GM23338 (cell line): ENCODE measurements at places on chromosomes 1 and 21. TPM values are rescaled to one million over a fixed set of nuclear protein-coding genes. Genes with fewer than 3 reads are reported as not detected.

DNA sequence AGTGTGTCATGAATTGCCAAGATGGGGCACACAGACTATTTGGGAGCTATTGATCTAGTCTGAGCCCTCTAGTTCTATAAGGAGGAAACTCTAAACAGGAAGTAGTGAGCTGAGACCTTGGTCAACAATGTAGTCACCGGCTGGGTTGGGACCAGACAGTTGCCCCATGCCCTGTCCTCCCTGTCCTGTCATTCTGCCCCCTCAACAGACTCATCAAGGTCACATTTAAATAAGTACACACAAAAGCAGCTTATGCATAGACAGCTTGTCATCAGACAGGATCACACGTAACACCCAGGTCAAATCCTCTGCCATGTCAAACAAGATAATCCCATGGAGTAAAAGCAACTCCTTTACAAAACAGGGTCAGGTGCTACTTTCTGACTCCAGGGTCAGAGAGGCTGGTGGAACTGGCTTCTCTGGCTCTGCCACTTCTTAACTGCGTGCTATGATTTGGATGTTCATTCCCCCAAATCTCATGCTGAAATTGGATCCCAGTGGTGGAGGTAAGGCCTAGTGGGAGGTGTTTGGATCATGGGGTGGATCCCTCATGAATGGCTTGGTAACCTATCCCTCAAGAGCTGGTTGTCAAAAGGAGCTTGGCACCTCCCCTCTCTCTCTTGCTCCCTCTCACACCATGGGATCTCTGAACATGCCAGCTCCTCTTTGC is 128.9 kb downstream of the HIVEP3 start:
- H3K27me3 ChIP-seq = no peaks in the 10 kb centered on the region
- no peaks in the 10 kb centered on the region for H3K36me3 ChIP-seq
- no peaks in the 10 kb centered on the region for H3K4me1 ChIP-seq
- no peak overlapping the region for H3K27ac ChIP-seq

PAQR6 gene
- total RNA-seq = 3.3 and 4.2 TPM in 2 replicates

DNA sequence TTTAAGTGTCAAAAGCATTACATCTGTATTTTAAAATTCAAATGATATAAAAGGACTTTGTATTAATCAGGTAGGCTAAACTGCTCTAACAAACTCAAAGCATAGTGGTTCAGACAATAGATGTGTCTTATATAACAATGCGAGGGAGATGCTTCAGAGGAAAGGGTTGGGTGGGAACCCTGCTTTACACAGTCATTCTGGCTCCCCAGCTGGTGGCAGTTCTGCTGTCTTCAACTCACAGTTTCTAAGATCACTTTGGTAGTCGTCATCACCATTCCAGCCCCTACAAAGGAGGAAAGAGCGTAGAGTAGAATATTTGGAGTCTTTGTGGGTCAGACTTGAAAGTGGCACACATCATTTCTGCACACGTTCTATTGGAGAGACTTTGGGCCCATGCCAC is 4.2 kb downstream of the PTGFRN start:
- peaks cover 11% of the 10 kb centered on the region; the same call in 1 of the 2 replicates for H3K36me3 ChIP-seq
- no peaks in the 10 kb centered on the region for H3K27me3 ChIP-seq
- H3K27ac ChIP-seq = no peak overlapping the region
- H3K4me1 ChIP-seq = peaks cover 24% of the 10 kb centered on the region
- H3K4me3 ChIP-seq = no peak overlapping the region
- DNase-seq = no peak

ADAMTS4 gene
- total RNA-seq = 4.7 and 5.2 TPM in 2 replicates

DNA sequence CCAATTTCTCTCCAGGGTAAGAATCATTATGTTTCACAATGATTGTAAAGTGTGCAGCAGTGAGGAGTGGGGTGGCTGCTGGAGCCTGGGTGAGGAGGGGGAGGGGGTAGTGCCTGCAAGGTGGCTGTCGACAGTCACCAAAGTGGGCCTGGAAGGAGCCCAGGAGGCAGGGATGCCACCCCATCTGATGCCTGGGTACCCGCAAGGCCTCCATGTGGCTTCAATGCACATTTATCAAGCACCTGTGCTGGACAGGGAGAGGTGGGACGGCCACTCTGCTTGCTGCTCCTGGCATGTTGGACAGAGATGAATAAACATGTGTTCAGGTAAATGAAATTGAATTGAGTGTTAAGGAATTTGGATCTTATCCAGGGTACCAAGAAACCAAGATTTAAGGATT is 78.8 kb upstream of the DISP3 start:
- no peaks in the 10 kb centered on the region for H3K36me3 ChIP-seq
- H3K4me1 ChIP-seq = no peaks in the 10 kb centered on the region
- no peaks in the 10 kb centered on the region for H3K27me3 ChIP-seq
- DNase-seq = no peak
- H3K4me3 ChIP-seq = no peak overlapping the region
- no peak overlapping the region for H3K27ac ChIP-seq

DNA sequence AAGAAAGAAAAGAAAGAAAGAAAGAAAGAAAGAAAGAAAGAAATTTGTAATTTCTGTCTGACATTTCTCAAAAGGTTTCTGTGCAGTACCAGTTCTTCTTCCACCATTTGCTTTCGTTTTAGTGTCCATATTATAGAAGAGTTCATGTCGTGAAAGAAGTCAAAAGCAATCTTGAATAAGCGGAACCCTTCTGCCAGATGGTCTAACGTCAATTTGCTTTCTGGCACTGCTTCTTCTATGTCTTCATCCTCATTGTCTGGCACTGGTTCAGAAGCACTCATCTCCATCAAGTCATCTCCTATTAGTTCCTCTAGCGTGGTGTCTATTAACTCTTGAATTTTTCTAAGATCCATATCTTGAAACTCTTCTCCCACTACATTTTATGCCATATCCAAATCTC is 170.0 kb upstream of the KCTD3 start:
- no peaks in the 10 kb centered on the region for H3K27me3 ChIP-seq
- H3K4me1 ChIP-seq = no peaks in the 10 kb centered on the region
- no peaks in the 10 kb centered on the region for H3K36me3 ChIP-seq
- no peak for DNase-seq
- H3K27ac ChIP-seq = no peak overlapping the region
- H3K4me3 ChIP-seq = no peak overlapping the region

DNA sequence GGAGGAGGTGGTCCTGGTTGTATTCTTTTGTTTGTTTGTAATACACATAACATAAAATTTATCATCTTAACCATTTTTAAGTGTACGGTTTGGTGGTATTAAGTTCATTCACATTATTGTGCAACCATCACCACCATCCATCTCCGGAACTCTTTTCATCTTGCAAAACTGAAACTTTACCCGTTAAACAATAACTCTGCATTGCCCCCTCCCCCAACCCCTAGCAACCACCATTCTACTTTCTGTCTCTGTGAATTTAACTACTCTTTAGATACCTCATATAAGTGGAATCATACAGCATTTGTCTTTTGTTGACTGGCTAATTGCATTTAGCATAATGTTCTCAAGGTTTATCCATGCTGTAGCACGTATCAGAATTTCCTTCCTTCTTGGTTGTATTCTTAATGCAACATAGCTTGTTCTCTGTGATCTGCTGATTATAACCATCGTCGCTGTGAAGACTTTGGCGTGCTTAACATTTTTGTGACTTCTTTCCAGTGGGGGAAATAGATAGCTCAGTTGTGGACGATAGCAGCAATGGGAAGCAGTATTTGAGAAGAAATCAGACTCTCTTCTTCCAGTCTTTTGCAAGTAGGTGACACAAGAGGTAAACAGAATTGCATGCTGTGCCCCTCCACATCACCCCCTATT is 117.5 kb upstream of the HOOK1 start:
- peaks cover 18% of the 10 kb centered on the region for H3K4me1 ChIP-seq
- H3K27ac ChIP-seq = no peak overlapping the region
- no peaks in the 10 kb centered on the region for H3K27me3 ChIP-seq
- H3K4me3 ChIP-seq = no peak overlapping the region

DNA sequence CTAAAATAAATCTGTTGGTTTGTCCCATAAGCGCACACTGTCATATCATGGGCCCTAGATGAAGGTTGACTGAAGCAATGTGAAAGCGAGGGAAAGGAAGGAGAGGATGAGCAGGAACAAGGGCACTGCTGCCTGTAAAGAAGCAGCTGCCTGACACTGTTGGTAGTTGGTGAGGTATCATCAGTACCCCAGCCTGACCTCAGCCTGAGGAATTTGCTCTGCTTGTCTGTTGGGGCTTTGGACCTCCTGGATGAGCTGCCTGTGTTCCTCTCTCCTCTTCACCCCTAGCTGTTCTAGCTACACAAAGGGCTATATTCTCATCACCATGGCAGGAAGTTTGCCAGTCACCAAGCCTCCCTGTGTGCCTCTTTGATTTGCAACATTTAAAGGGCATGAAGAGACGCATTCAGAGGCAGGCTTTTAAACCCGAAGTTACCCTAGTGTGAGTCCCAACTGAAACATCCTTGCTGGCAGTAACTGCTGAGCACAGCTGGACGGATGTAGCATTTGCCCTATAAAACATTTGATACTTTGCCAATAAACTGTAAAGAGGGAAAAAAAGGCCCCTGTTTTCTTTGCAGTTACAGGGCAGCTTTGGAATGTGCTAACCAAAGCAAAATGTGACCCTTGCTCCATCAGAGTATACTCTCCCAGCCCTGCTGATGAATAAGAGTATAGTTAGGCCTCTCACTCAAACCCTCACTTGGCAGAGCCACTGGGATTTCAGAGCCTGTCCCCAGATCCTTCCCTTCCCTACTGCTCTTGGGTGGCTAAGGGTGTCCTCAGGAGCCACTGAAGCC is 22.2 kb upstream of the SPATA6 start:
- no peak overlapping the region for H3K4me3 ChIP-seq
- no peaks in the 10 kb centered on the region for H3K36me3 ChIP-seq
- DNase-seq = peak; percentile 9
- H3K27me3 ChIP-seq = no peaks in the 10 kb centered on the region
- H3K4me1 ChIP-seq = peaks cover 13% of the 10 kb centered on the region

AIM2 gene
- total RNA-seq = 2.1 and 2.5 TPM in 2 replicates

- H3K36me3 ChIP-seq = no peaks in the 10 kb centered on the region
- DNase-seq = no peak
- H3K27me3 ChIP-seq = no peaks in the 10 kb centered on the region
- H3K4me1 ChIP-seq = no peaks in the 10 kb centered on the region
Measured at GRCh38 chr1:180571832-180572636, 13.3 kb downstream of the OVAAL start.

NHLH2 gene
- 1.7 and 2.3 TPM in 2 replicates for total RNA-seq

KRTAP10-8 gene
- not detected in 2 replicates for total RNA-seq

KIF26B gene
- 0.19 and 0.76 TPM in 2 replicates for total RNA-seq

AMPD1 gene
- not detected in 2 replicates for total RNA-seq

DNA sequence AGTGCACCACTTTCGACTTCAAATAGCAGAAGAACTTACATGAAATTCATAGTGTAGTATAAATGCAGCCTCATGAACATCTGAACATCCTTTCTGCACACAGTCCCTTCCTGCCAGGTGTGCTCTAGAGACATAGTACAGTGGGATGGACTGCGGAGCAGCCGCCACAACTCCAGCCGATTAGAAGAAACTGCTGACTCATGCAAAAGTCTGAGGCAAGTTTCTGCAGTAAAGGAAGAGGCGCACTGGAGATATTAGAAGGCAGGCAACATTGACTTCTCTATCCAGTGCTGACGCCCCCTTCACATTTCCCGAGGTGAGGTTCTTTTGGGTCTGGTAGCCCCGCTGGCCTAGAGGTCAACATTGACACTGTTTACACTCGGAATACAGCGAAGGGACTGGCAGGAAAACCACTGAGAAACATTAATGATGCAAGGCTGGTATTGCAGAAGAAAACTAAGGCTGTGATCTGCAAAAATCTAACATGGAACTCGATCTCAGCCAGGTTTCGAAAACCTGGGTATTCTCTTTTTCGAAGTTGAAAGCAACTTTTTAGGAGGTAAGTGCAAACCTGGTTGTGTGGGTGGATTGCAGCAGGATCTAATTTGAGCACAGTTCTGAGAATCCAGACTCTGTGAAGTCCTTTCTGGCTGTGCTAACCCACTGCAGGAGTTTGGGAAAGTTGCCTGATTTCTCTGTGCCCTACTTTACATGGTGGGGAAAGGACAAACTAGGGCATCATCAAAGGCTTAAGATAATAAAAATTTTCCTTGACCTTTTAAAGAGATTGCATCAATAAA is 90.7 kb downstream of the CDC7 start:
- H3K36me3 ChIP-seq = no peaks in the 10 kb centered on the region
- no peak overlapping the region for H3K27ac ChIP-seq
- no peaks in the 10 kb centered on the region for H3K27me3 ChIP-seq
- DNase-seq = no peak

DNA sequence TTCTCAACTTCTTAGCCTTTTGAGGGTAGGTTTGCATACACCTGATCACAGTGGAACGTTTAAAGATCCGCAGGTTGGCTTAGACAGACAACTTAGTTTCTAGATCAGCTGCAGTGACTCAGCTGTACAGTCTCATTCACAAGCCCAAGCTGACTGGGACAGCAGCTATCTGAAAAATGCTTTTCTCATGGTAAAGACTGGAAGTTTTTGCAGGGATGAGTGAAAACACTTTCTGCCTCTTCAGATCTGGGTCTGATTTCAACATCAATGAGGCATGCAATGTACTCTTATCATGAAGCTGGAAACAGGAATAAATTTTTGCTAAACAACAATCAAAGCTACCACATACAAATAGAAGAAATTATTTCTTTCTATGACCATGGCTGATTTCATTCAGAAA is 61.1 kb upstream of the PTBP2 start:
- no peak overlapping the region for H3K27ac ChIP-seq
- no peak overlapping the region for H3K4me3 ChIP-seq
- no peaks in the 10 kb centered on the region for H3K4me1 ChIP-seq
- no peak for DNase-seq

- no peak overlapping the region for H3K4me3 ChIP-seq
- H3K36me3 ChIP-seq = no peaks in the 10 kb centered on the region
- no peaks in the 10 kb centered on the region for H3K27me3 ChIP-seq
- H3K4me1 ChIP-seq = no peaks in the 10 kb centered on the region
- no peak for DNase-seq
Measured at GRCh38 chr1:170864876-170865538, 70.3 kb upstream of the MROH9 start.

NUAK2 gene
- total RNA-seq = 10.4 and 15.3 TPM in 2 replicates
